SJSA1 (cell line): ENCODE measurements at places on chromosomes 1 and 21. TPM values are rescaled to one million over a fixed set of nuclear protein-coding genes. Genes with fewer than 3 reads are reported as not detected.

PLA2G2C gene
- total RNA-seq, result not detected in 2 replicates

PRELP gene
- not detected in 2 replicates for total RNA-seq

HMCN1 gene
- 11.9 and 21.4 TPM in 2 replicates for total RNA-seq

GRCh38 chr1:53601867-53602775, 136.8 kb downstream of the GLIS1 start:
- DNase-seq, result no peak

DNA sequence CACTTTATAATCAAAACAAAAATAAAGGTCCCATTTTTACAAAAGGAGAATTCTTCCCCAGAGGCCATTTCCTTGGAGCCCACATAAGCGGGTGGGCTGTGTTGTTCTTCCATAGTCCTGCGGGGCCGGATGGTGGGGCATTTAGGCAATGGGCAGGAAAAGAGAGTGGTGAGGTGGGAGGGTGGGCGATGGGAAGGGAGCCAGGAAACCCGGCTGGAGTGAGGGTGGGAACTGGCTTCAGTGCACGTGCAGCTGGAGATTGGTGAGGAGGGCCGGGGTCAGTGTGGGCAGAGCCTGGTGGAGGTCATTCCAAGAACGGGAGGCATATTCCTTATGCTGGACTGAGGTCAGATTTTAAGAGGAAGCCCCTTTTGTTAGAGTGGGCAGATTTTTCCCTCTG, 13.6 kb downstream of the NENF start:
- DNase-seq, result no peak

DNA sequence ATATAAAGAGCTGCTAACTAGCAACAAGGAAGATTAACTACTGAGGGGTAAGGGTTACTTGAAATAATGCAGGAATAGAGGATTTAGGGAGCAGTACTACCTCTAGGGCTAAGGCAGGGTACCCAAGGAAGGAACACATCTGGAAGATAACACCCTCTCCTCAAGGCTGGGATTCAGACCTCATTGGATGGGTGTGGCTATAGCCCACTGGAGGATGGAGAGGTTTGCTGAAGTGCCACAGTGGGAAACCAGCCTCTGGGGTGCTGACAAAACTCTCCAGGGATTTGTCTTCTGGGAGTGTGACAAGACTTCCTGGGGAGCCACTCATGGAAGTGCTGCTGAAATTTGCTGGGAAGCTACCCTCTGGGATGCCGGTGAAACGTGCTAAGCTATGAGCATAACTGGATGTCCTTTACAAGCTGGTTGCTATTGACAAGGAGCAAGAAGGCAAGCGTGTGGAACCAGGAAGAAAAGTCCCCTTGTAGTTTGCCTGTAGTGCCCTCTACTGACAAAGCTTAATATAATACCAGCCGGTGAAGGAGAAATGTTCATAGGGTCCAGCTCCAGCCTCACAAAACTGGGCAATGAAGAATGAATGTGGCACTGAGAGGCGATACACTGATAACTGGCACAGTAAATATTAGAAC, 122.8 kb upstream of the USP24 start:
- peak; percentile 41 for DNase-seq

GRCh38 chr1:45200906-45201500, 5.4 kb downstream of the ZSWIM5 start:
- DNase-seq, result no peak

DNA sequence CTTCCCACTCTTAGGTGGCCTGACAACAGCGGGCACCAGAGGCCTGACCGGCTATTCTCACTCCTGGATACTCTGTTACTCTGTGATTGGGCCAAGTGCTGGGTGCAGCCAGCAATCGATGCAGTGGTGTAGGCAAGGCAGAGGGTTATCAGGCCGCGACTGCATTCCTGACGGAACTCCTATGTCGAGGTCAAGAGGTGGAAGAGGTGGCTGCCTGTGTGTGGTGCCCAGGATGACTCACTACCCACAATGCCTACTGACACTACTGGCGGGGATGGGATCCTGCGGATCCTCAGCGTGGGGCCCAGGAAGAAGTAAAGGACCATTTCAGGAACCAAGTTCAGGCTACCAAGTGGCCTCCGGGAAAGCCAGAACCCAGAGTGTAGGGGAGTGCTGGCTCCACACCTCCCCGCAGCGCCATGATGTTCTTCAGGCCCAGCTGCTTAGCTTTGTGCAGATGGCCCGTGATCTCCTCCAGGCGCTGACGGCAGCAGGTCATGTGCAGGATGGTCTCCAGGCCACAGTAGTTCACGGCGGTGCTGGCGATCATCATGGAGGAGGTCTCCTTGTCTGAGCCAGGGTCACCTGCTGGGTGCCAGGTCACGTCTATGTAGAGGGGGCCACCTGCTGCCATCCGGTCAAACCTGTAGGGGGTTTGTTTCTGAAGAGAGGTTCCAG, 4.9 kb downstream of the MTHFR start:
- no peak for DNase-seq

DNA sequence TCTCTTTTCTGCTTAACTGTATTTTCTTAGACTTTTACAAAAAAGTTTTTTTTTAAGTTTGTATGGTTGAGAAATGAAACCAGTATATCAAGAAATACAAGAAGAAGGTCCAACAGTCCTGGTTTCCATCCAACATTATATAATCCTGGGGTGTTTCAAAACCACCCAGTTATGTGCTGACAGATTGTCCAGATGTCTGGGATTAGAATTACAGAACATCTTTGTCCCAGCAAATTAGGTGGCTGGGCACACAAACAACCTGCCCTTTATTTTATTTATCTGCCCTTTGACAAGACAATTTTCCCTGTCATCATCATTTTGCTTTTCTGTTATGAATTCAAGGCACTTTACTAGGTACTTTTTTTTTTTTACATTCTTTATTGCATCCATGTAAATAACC, 622.1 kb downstream of the PLPP3 start:
- DNase-seq, result no peak

- DNase-seq, result no peak
Measured at GRCh38 chr1:234531151-234531635, 52.2 kb upstream of the TARBP1 start.

- no peak for DNase-seq
Measured at GRCh38 chr1:75092141-75092540, 42.0 kb upstream of the LHX8 start.

GRCh38 chr1:91997607-91998195, 32.1 kb upstream of the EPHX4 start:
- DNase-seq, result no peak

GRCh38 chr1:26946270-26946669, 14.0 kb downstream of the KDF1 start:
- no peak for DNase-seq
